ENCODE measurements at places on chromosomes 7 and 10. TPM values are rescaled to one million over a fixed set of nuclear protein-coding genes. Genes with fewer than 3 reads are reported as not detected.
A peak's percentile ranks its signal among the peaks of the same experiment; 100 is the strongest.

The CDH23 gene
- 8.4 TPM for total RNA-seq

GRCh38 chr7:101677797-101678479, 48.8 kb upstream of the MYL10 start:
- H3K4me3 ChIP-seq: no peak overlapping the region
- H3K27me3 ChIP-seq: no peaks in the 10 kb centered on the region
- H3K4me1 ChIP-seq: no peaks in the 10 kb centered on the region
- H3K36me3 ChIP-seq: no peaks in the 10 kb centered on the region
- no peak overlapping the region for H3K27ac ChIP-seq

- no peak overlapping the region for H3K4me3 ChIP-seq
- no peaks in the 10 kb centered on the region for H3K36me3 ChIP-seq
- no peaks in the 10 kb centered on the region for H3K4me1 ChIP-seq
- no peaks in the 10 kb centered on the region for H3K27me3 ChIP-seq
- H3K27ac ChIP-seq: no peak overlapping the region
Measured at GRCh38 chr10:11249808-11250195, 232.1 kb downstream of the CELF2 start.

GRCh38 chr7:43538404-43538771, 44.5 kb upstream of the STK17A start:
- no peaks in the 10 kb centered on the region for H3K36me3 ChIP-seq
- H3K4me1 ChIP-seq: no peaks in the 10 kb centered on the region
- DNase-seq: no peak
- no peaks in the 10 kb centered on the region for H3K27me3 ChIP-seq
- no peak overlapping the region for H3K27ac ChIP-seq

- H3K27ac ChIP-seq: no peak overlapping the region
- H3K36me3 ChIP-seq: no peaks in the 10 kb centered on the region
- H3K4me1 ChIP-seq: no peaks in the 10 kb centered on the region
Measured at GRCh38 chr10:11184093-11184492, 166.4 kb downstream of the CELF2 start.

DNA sequence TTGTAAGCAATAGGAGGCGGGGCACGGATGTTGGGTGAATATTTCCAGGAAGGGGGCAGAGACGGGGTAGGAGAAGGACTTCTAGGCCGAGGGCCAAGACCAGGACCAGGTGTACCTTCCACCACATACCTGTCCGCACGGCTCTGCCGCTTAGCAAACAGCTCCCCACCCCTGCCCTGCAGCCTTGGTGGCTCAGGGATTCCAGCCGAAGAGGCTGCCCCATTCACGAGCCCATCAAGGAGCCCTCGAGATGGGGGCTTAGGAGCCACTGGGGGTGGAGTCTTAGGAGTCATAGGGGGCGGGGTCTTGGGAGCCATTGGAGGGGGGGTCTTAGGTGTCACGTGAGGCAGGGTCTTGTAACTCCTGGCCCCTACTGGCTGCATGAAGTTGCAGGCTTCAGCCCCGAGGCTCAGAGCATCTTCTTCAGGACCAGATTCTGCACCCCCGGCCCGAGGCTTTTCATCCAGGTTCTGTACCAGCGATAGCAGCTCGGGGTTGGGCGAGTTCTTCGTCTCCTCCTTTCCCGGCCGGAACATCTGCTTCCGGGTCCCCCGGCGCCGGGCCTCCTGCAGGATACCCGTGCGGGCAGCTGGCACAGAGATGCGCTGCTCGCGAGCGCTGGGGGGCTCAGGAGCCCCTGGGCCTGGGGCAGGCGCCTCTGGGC, 6.1 kb upstream of the MYOZ1 start:
- peak; percentile 62 for DNase-seq
- H3K27ac ChIP-seq: no peak overlapping the region
- H3K36me3 ChIP-seq: no peaks in the 10 kb centered on the region

GRCh38 chr10:60767424-60767823, 10.9 kb upstream of the CDK1 start:
- no peak overlapping the region for H3K27ac ChIP-seq
- no peaks in the 10 kb centered on the region for H3K4me1 ChIP-seq
- DNase-seq: no peak
- H3K36me3 ChIP-seq: no peaks in the 10 kb centered on the region
- no peaks in the 10 kb centered on the region for H3K27me3 ChIP-seq
